ENCODE measurements at places on chromosomes 2 and 18.
A peak's percentile ranks its signal among the peaks of the same experiment; 100 is the strongest.

DNA sequence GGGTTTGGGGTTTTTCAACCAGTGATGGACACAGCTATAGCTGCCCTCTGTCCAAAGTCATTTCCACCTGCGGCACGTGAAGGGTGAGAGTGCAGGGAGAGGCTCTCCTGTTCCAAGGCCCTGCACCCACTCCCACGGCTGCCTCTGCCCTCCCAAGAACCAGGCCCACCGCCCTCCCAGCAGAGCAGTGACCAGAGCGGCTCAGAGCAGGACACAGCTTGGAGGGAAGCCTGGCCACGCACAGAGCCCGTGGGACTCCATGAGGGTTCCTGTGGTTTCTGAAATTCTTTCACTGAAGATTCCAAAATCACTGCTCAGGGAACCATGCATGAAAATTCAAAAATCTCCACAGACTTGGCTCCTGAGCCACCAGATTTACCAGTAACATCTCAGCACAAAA, 67.3 kb upstream of the SALL3 start:
- no peak for DNase-seq

GRCh38 chr2:8827729-8828128, 9.7 kb downstream of the KIDINS220 start:
- DNase-seq: no peak

DNA sequence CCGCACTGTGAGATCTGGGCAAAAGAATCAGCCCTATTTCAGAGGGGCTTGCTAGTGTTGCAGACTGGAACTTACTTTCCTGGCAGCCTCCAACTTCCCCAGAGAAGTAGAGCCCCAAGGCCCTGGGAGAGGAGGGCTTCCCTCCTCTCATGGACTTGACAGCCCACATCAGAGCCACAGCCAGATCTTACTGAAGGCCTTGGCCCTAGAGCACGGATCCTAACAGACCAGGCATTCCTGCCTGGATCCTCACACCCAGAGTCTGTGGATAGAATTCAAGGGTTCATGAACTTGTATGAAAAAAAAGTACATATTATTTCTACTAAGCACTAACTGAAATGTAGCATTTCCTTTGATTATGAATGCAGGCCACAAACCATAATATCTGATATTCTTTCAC, 8.3 kb downstream of the WIPF1 start:
- no peak for DNase-seq

DNA sequence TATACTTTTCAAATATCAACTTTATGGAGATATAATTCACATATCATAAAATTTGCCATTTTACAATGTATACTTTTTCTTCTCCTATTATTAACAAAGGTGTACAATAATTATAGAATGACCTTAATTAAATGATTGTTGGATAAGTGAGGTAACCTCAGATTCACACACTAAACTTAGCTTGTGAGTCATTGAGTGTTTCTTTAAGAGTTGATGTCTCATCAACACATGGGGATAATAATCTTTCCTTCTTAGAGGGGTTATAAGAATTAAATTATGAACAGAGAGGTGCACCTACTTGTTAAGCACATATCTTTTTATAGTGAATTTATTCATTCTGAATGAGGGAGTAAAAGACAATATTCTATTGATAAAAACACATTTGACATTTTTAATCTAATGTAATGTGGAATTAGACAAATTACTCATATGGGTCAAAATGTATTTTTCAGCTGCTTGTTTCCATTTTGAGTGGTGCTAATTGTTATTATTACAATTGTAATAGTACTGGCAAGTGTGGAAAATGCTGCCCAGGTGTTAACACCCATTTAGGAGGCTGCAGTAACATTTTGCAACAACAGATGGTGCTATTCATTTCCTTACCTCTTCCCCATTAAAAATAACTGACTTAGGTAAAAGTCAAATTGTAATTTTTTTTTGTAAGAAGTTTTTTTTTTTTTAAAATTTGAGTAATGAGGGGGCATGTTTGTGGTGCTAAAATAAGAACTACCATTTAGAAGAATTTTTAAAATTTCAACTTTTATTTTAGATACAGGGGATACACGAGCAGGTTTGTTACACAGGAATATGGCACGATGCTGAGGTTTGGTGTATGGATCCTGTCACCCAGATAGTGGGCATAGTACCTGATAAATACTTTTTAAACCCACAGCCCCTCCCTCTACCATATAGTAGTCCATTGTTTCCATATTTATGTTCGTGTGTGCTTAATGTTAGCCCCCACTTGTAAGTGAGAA, 32.1 kb upstream of the DYNAP start:
- DNase-seq: peak; percentile 16

DNA sequence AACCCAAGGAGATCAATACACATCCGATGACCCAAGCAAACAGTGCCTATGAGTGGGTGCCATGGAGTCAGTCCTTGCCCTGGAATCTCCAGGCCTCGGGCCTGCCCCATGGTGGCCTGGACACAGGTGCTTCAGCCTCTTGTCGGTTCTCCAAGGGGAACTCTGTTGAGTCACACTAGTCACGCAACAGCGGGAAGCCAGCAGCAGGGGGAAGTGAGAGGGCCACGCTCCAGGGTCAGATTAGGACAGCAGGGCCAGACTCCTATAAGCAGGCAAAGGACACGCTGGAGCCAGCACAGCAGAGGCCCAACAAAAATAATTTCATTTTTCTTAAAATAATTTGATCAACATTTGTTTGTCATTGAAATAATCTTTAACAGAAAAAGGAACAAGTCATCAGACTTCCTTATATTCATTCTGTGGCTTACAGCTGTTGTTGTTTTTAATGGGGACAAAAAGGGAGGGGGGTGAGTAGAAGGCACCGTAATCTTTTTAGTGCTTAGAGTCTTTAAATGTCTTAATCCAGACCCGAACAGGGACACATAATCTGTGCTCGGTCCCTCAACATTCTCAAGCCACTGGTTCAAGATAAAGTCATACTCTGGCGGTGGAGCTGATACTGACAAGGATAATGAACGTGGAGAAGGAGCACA, 16.4 kb upstream of the ARMC9 start:
- DNase-seq: no peak

DNA sequence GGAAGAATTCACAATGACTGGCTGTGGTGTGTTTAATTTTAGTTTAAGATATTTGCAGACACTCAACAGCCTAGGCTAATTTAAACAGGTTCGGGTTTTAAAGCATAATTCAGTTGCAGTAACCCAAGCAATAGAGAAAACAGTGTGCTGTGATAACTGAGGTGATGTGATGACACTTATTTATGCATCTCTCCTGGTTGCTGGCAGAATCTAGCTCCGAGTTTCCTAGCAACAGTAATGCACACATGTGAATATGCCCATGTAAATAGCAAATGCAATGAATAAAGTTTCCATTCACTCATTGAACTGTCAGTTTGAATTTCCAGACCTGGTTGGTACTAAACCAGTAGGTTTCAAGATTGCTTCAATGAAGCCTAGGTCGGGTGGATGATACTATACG, 426.5 kb downstream of the TMX3 start:
- no peak for DNase-seq

DNA sequence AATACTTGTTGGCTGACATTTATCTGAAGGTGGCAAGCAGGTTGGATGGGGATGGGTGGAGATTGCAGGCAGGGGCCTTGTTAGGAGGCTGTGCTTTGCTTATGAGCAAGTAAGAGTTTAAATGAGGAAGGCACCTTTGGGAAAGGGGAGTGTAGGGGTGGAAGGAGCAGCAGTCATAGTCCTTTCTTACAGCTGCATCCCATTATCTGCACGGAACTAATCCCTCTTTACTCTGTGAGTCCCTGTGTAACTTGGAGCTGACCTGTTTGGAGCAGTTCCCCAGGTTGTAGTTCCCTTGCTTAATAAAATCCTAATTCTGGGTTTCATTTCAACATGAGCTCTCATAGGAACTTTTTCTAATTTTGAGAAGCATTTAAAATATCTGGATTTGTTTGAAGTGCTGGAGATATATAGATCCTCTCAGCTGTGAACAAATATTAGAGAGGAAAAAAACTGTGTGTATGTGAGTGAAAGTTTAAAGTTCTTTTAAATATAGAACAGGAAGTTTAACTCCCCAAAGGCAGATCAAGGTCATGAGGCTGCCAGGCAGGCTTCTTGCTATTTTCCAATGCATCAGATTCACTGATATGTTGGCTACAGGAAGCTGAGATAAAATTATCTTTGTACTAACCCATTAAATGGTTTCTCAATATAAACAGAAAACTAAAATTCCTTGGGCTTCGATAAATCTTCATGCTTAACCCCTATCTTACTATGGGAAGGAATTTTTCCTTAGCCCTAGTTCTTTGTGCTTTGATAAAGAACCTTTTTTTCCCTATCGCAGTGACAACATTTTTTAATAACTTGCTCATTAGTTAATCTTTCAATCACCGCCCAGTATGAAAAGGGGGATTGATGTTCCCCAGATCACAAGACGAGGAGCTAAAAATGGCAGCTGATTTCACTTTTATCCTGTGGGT, 104.6 kb upstream of the EML6 start:
- DNase-seq: no peak

DNA sequence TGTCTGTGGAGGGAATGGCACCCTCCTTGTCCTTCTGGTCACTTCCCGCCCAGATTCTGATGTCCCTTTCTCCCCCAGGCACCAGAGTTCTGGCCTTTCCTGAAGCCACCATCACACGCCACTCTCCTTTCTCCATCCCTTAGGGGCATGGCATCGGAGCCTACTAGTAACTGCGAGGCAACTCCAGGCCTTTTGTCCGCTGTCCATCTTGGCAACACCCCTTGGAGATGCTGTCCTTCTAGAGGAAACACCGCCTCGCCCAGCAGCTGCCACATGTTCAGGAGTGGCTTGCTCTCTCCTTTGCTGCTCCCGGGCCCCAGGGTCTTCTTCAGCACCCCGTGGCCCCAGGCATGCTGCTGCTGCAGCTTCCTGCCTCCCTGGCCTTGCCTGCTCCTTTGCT, 267.0 kb downstream of the SRBD1 start:
- DNase-seq: no peak

DNA sequence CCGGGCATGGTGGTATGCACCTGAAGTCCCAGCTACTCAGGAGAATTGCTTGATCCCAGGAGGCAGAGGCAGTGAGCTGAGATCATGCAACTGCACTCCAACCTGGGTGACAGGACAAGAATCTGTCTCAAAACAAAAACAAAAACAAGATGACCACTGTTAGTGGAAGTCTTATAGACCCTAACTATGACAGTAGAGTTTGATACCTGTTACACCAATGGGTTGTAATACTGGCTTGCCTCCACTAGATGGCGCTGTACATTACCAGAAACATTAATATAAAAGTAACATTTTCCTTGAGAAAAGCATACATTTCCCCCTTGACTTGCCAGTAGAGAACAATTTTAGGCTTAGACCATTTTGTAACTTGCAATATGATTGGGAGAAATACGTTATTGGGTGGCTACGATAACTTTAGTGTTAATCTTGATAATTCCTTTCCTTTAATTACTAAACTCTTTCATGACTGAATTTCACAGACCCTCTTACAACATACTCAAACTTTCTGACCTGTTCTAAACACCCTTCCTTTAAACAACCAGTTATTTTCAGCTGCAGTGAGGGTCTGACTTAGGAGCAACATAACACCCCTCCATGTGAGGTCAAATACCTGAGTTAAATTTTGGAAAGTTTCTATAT, 19.5 kb downstream of the SLC25A52 start:
- DNase-seq: peak; percentile 43

- DNase-seq: peak; percentile 76
Measured at GRCh38 chr2:30165050-30165520, 18.3 kb downstream of the YPEL5 start.

DNA sequence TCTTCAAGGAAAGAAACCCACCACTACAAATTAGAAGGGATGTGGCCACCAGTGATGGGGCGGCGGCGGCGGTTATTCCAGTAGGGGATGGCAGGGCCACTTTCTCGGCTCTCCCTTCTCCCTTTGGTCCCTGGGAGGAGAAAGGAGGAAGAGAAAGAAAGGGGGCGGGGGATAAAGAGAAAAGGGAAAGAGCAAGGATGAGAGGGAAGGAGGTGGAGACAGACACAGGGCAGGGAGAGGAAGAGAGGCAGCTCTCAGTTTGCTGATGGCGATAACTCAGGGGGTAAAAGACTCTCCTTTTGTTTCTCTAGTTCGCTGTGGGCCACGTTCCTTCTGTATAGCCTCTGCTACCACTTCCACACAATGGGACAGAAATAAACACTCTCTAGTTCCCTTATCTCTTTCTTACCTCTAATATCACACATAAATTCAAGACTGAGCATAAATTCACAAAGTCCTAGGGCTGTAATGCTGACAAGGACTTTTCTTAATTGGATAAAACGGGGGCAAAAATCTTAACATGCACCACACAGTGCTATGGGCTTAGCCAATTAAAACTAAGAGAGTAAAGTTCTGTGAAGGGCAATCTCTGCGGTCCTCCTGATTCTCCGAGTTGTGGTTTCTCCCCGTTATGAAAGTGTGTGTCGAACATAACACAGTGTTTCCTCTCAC, 14.6 kb downstream of the SFT2D3 start:
- no peak for DNase-seq

DNA sequence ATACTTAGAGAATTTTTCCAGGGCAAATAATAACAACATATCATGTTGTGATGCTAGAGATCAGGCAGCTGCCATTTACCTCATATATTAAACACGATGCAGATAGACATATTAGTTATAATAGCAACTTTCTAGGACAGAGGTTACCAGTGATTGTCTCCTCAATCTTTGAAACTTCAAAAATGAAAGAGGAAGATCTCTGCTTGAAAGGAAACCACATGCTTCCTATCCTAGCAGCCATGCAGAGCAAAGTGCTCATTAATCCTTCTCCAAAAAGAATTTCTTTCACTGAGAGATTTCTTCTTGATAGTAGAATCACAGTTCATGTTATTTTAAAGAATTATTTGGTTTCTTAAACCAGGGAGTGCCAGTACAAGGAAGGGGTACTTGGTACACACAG, 317.2 kb downstream of the CPS1 start:
- DNase-seq: no peak

DNA sequence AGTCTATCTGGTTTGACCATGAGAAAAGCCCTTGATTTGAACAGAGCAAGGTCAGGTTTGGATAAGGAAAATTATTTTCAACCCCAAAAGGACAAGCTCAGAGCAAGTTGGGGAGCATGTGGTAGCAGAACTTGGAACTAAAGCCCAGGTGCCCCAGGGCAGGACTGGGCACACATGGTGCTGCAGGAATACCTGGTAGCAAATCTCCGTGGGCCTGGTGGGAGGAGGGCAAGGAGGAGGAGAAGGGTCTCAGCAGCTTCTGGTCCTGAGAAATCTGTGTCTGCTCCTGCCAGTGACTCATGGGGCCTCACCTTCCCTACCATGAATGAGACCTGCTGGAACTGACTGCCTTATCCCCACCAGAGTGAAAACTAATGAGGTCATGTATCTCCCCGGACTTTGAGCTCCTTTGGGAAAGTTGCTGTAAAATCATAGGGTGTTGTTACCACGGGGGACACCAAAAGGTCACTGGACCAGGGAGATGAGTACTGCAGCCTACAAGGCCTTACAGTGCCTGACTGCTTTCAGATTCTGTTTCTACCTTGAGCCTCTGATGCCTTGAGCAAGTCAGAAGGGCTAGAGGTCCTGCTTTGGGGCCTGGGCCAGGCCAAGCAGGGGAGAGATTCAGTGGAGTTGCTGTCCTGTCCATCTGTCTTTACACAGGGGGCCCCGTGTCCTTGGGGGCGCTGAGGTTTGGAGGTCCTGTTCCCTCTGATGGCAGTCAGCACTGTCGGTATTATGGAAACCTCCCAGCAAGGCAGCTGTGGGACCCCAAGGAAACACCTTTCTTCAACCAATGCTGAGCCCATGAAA, 304.0 kb downstream of the MYCN start:
- DNase-seq: no peak

All from NCI-H524 (cell line).